Activated CD4-positive, alpha-beta T cell treated with anti-CD3 and anti-CD28 coated beads, Interleukin-2, amount 50 U/mL, for 4 hours (primary cell): ENCODE measurements at places on chromosomes 1 and 21.

- no peak for DNase-seq
Observed at GRCh38 chr1:76298399-76298798, 223.9 kb downstream of the ST6GALNAC3 start.

GRCh38 chr1:42130061-42130660 is 23.0 kb upstream of the GUCA2B start:
- DNase-seq: no peak

GRCh38 chr1:206954459-206955342 is 8.4 kb upstream of the PIGR start:
- DNase-seq: no peak

- DNase-seq: no peak
Observed at GRCh38 chr21:37536616-37537278, 170.2 kb downstream of the DYRK1A start.

DNA sequence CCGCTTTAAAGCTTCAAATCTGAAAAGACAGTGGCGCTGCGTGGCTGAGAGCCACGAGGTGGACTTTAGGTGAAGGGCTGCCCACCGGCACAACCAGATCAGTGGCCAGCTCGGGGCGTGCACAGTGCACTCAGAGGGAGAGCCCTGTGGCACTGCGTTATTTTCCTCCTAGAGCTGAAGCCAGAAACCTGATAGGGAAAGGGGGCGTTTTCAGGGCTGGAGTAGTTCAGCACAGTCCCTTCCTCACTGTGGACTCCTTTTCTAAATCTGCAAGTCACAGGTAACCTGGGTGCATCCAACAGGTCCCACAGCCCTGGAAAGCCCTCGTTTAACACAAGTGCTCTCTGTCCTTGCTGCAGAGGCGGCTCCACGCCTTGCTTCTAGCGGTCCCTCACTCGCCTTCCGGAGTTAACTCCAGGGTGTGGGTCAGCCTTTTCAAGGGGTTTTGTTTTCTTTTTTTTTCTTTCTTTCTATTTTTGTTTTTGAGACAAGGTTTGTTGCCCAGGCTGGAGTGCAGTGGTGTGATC is 81.2 kb downstream of the GALNT2 start:
- DNase-seq: no peak

DNA sequence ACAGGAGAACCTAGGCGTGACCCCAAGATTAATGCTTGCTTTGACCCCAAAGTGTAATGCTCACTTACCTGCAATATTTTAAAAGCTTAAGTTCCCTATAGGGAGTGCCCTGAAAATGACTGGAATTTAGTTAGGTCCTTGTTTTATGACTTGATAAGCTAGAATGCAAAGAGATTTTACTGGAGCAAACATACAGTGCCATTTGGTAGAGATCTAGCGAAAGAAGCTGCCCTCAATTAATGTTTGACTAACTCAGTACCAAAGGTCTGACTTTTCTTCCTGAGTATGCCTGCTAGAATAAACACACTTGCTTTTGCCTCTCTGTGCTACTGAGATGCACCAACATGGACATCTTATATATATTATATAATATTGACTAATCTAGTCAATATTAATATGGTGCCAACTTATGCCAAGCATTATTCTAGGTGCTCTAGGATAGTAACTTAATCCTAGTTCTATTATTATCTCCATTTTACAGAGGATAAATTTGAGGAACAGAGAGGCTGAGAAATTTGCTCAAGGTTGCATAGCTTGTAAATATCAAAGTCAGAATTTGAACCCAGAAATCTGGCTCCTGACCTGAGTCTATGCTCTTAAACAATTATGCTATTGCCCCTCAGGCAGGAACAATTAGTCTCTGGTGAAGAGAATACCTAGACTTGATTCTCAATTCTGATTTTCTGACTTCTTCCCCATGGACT is 18.2 kb downstream of the S100A10 start:
- no peak for DNase-seq

GRCh38 chr1:233293556-233294446 is 1.7 kb downstream of the PCNX2 start:
- DNase-seq: no peak

DNA sequence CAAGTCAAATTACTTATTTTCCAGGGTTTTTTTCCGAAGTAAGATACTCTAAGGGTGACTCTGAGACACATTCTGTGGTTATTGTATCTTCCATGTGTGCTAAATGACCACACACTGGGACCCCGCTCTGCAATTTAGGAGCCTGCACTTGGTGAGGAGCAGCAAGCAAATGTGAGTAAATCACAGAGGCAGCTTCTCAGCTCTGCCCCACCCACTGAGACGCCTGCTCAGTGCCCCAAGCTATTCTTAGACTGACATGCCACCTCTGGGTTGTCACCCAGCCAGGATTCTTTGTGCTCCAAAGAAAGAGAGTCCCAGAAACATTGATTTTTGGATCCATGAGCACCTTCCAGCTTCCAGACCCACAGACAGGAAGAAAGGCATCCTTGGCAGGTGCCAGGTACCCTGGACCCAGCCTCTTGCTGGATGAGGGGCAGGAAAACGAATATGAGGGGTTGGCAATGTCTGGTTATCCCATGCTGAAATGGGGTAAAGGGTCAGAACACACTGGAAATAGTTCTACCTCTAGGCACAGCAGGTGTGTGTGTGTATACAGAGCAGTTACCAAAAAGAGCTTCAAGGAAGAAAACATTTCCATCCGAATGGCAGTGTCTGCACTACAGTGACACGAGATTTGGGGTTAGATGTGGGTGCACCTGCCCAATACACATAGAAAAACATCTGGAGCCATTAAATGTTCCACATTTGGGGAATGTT is 41.2 kb downstream of the TNR start:
- no peak for DNase-seq

DNA sequence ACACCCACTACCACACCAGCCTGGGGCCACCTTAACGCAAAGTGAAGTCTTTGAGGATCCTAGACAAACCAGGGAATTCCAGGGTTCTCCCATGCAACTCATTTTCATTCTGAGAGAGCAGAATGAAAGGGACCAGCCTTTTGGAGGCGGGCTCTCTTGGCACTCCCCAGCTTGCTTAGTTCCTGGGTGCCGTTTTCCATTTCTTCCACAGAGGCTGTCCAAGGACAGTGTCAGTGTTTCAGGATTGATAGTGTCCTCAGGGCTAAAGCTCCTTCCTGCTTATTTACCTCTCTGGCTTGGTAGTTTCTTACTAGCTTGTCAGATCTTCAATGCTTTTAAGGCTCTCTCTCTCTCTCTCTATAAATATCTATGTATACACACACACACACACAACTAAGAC is 30.1 kb upstream of the GNG4 start:
- DNase-seq: no peak
